ENCODE measurements at places on chromosomes 11 and 22. TPM values are rescaled to one million over a fixed set of nuclear protein-coding genes. Genes with fewer than 3 reads are reported as not detected.

- no peaks in the 10 kb centered on the region for H3K27me3 ChIP-seq
- H3K4me3 ChIP-seq, result no peak overlapping the region
Measured at GRCh38 chr11:8022876-8023275, 35.7 kb downstream of the EIF3F start.

GRCh38 chr11:66842896-66843775 is at the start of gene RCE1:
Gene RCE1 (plus strand): TSS chr11:66843441. CDS start chr11:66843456, 15 bp downstream.
- peak within 1 kb of the TSS; percentile 89 for H3K4me3 ChIP-seq
- H3K27me3 ChIP-seq, result no peaks in the 10 kb centered on the region
- H3K4me1 ChIP-seq, result peaks cover 25% of the 10 kb centered on the region
- DNase-seq, result peak; percentile 84

Gene ABCG4
- total RNA-seq, result not detected

- no peaks in the 10 kb centered on the region for H3K36me3 ChIP-seq
- no peaks in the 10 kb centered on the region for H3K27me3 ChIP-seq
- H3K4me3 ChIP-seq, result no peak overlapping the region
- no peak overlapping the region for H3K27ac ChIP-seq
- DNase-seq, result no peak
- H3K4me1 ChIP-seq, result no peaks in the 10 kb centered on the region
Measured at GRCh38 chr11:121553806-121554205, 101.0 kb upstream of the SORL1-AS1 start.

- peaks cover 9% of the 10 kb centered on the region for H3K4me1 ChIP-seq
- no peak overlapping the region for H3K4me3 ChIP-seq
- no peaks in the 10 kb centered on the region for H3K36me3 ChIP-seq
- no peak overlapping the region for H3K27ac ChIP-seq
- no peaks in the 10 kb centered on the region for H3K27me3 ChIP-seq
Measured at GRCh38 chr11:134994431-134994830, 582.4 kb upstream of the B3GAT1 start.

DNA sequence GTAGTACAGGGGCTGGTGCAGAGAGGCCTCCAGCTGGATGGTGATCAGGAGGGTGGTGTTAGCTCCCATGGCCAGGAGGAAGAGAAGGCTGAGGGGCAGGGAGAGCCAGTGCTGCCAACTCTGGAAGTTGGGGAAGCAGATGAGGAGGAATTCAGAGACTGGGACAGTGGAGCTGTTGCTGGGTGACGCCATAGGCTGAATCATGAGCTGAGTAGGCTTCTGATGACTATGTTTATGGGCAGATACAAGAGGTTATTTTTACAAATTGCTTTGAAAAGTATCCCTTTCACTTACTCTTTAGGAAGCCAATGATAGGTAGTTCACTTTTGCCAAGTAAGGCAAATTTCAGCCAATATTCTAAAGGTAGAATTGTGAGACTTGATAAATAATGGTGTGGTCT is 3.1 kb downstream of the OR56A1 start:
- no peak for DNase-seq
- no peaks in the 10 kb centered on the region for H3K4me1 ChIP-seq
- no peak overlapping the region for H3K4me3 ChIP-seq
- H3K27ac ChIP-seq, result no peak overlapping the region
- no peaks in the 10 kb centered on the region for H3K27me3 ChIP-seq

GRCh38 chr11:9535189-9535781 is 38.2 kb upstream of the WEE1 start:
- H3K4me1 ChIP-seq, result no peaks in the 10 kb centered on the region
- H3K27ac ChIP-seq, result peak overlapping the region; percentile 31
- H3K36me3 ChIP-seq, result no peaks in the 10 kb centered on the region
- no peaks in the 10 kb centered on the region for H3K27me3 ChIP-seq

Gene FGF4
- 17.3 TPM for total RNA-seq

Gene OR52N4
- total RNA-seq, result 0.44 TPM

DNA sequence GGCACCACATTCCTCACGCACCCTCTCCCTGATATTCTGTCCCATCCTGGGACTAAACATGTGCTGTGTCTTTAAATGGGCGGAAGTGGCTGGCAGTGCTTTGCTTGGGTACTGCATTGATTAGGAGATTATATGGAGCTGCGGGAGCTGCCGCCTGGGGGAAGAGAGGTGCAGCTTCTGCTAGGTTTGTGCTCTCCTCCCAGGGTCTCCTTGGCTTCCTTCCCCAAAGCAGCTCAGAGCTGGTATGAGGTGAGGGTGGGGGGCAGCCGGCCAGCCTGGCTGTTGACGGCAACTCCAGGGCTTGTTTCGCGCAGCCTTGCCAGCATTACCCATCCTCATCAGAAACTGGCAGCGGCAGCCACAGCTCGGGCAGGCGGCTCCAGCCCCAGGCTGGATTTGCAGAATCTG is 95.4 kb downstream of the GRAMD1B start:
- H3K4me3 ChIP-seq, result peak overlapping the region; percentile 38
- no peaks in the 10 kb centered on the region for H3K27me3 ChIP-seq

Gene OR52I2
- total RNA-seq, result not detected
